ENCODE measurements at places on chromosomes 2 and 18. TPM values are rescaled to one million over a fixed set of nuclear protein-coding genes. Genes with fewer than 3 reads are reported as not detected.

DNA sequence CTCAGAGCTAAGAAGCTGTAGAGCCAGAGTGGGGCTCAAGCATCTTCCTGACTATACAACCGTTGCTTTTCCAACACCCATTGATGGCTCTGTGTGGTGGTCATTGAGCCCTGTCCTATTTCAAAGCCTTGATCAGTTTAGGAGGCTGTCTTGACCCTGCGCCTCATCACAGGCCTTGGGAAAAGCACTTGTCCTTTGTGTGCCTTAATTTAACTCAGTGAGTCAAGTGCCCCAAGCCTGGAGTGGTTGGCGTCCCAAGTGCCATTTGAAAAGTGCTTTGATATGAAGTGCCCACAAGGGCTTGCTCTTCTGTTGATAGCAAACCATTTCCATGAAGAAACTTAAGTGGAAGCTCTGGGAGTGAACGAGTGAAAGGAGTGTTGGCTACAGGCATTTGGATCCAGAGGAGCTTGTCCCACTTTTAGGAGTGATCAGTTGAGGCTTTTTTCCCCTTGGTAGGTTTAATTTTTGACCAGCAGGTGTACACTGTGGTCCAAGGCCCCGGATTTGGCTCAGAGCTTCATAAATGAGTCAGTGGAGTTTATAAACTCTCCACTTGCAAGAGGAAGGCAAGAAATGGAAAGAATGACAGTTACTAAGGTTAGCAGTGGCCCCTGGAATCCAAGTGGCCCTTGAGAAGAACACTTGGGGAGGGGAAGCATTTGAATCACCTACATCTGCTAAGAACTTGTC, 50.3 kb downstream of the ACTR2 start:
- DNase-seq, result no peak

DNA sequence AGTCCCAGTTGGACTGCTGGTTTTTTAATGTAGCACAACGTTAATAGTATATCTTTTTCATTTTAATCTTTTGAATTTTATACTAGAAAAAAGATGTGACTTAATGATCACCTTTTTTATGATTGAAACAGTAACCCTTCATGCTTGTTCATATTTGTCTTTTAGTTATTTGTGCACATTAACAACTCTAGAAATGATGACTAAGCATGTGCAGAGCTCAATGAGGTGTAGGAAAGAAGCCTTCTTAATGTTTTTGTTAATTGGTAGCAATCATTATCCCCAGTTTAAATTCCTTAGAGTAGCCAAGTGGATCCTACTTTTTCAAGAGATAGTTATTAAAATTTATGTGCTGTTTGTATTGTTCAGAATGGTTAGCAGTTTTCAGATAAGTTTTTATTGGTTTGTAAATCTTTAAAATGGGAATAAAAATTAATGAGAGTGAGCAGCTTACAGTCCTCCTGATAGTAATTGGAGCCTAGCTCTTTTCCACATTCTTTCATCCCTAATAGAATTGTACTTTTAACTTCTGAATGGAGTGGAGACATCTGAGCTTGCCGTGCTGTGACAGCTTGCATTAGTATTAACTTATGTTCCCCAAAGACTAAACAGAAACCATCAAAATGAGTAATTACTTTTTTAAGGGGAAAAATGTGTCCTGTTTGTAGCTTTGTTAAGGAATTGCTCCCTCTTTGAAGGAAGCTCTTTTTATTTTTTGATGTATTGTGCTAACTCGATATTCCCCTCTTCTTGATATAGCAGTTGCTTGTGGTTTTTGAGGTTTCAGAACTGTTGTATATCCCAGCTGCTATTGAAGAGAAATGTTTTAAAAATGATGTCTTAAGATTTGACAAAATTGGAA, 17.3 kb downstream of the PIK3C3 start:
- no peak for DNase-seq

The STK17B gene
- 7.5 TPM for total RNA-seq

The FOXD4L1 gene
- total RNA-seq, result 0.11 TPM

The ZNF397 gene
- total RNA-seq, result 19.3 TPM

The POTEE gene
- not detected for total RNA-seq

Data from right cardiac atrium (tissue), 5 donors.